ENCODE measurements at places on chromosomes 6 and 20.

DNA sequence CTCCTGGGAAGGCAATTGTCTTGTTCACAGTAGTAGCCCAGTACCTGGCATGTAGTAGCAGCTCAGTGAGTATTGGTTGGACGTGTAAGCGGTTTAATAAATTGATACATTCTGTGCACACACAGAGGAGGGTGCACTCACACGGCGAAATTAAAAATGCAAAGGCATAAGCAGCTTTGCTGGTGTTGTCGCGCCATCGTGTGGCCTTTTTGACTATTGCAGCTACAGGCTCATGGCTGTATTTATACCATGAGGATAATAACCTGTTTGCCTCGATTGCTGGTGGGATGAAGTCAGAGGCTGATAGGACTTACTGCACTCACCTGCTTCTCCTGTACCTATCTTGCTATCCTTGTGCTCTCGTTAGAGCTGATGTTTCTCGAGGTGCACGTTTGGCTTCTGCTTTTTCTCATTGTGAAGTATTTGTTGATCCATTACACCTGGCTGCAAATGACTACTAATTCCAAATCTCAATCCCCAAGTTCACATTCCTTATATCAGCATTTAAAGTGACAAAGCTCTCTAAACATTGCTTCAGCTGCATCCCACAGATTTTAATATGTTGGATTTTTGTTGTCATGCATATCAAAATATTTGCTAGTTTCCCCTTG lies 61.5 kb downstream of the TBXT start:
- peak; percentile 75 for DNase-seq

- DNase-seq, result no peak
These were observed 358.2 kb downstream of the HTR1B start for GRCh38 chr6:77105091-77105490.

DNA sequence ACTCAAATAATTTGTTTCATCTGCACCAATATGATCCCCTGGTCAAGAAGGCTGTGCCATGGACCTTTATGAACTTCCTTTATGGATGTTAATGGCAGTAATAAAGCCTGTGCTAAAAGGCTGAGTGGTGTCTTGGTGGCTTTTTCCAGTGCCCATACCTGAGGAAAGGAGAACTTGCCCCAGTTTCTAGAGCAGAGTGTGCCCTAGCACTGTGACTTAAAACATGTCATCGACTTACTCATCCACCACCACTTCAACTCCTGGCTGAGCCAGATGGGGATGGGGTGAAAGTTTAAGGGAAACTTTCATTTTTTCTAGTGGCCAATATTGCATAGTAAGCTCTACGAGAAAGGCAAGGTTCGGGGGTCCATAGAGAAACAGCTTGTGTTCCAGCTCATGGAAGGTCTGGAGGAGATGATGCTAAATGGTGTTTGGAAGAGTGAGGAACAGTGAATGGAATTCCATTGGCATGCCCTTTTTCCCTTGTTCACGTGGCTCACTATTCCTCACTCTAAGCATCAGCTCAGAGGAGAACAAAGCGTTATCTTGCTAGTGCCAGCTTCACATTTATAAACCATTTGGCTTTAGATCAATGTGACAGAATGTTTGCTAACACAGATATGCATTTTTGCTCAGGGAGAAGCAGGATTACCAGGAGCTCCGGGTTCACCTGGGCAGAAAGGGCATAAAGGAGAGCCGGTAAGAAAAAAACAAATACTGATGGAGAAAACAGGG lies 71.2 kb downstream of the COL19A1 start:
- DNase-seq, result no peak

- peak; percentile 44 for DNase-seq
These were observed at the start of gene NR2E1 for GRCh38 chr6:108165714-108166663. TSS of gene NR2E1 (plus strand) at chr6:108166022. CDS start at chr6:108166766, 744 bp downstream.

DNA sequence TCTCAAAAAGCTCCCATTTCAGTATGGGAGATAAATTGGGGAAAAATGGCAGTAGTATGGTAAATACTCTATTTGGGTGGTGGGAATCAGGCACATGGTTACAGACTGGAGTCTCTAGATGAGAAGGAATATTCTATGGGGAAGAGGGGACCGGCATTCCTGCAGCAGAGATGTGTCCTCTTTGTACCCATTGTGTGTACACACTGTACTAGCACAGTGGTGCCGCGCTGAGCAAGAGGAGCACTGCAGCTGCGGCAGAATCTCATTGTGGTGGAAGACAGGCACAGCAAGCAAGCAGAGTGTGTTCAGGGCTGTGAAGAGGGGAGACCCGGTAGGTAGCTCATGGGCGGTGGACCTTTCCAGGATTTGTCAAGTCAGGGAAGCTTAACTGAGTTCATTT lies 13.0 kb downstream of the AFDN start:
- DNase-seq, result no peak
